ENCODE measurements at places on chromosomes 7 and 10. TPM values are rescaled to one million over a fixed set of nuclear protein-coding genes. Genes with fewer than 3 reads are reported as not detected.

DNA sequence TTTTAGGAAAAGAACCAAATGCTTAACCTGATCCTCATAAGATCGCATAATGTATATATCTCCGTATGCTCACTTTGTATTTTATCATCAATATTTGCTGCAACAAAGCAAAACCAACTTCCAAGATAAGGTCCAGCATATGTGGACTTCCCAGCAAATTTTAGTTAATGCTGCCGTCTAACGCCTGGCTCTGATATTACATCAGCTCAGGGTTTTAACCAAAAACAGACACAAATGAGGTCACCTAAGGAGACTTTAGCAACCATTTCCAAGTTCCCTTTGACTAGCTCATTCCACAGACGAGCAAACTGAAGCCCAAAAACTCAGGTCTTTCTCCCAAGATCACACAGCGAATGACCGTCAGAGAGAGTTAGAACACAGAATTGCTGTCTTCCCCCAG lies 59.4 kb upstream of the UCN3 start:
- H3K27me3 ChIP-seq: no peaks in the 10 kb centered on the region
- H3K27ac ChIP-seq: no peak overlapping the region
- H3K36me3 ChIP-seq: peaks cover 32% of the 10 kb centered on the region
- H3K4me3 ChIP-seq: no peak overlapping the region

DNA sequence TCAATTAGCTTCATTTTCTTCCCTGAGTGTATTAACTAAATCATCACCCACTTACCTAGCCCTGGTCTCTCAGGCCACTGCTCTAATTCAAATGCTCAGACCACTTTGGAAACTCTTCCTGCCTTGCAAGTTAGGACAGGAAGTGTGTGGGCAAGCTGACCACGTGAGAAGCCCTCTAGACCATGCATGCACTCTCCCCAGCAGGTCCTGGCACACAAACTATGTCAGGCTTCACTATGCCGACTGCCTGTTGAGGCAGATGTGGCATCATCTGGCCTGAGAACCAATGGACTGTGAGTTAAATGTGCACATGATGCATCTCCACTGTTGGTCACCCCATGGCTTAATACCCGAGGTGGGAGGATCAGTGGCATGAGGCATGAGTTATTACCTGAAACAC lies 439.6 kb downstream of the GRID1 start:
- no peaks in the 10 kb centered on the region for H3K4me1 ChIP-seq
- H3K27ac ChIP-seq: no peak overlapping the region
- H3K27me3 ChIP-seq: no peaks in the 10 kb centered on the region
- no peaks in the 10 kb centered on the region for H3K36me3 ChIP-seq
- no peak overlapping the region for H3K4me3 ChIP-seq

DNA sequence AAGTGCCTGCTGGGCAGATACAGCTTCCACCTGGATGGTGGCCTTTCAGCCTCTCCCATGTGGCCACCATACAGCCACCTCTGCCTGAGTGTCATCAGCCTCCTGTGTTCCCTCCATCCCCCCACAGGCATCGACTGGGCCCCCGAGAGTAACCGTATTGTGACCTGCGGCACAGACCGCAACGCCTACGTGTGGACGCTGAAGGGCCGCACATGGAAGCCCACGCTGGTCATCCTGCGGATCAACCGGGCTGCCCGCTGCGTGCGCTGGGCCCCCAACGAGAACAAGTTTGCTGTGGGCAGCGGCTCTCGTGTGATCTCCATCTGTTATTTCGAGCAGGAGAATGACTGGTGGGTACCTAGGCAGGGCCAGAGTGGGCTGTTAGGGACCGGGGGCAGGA lies 13.4 kb downstream of the ARPC1B start:
- H3K27me3 ChIP-seq: no peaks in the 10 kb centered on the region
- H3K4me3 ChIP-seq: no peak overlapping the region
- H3K36me3 ChIP-seq: peaks cover 46% of the 10 kb centered on the region
- H3K27ac ChIP-seq: no peak overlapping the region
- DNase-seq: no peak

GRCh38 chr7:3892686-3893085 lies 591.6 kb downstream of the SDK1 start:
- H3K36me3 ChIP-seq: no peaks in the 10 kb centered on the region
- no peak overlapping the region for H3K27ac ChIP-seq
- H3K4me1 ChIP-seq: no peaks in the 10 kb centered on the region
- H3K4me3 ChIP-seq: no peak overlapping the region
- no peak for DNase-seq

Gene CPVL
- not detected for total RNA-seq

Gene ATP6V0E2
- 31.8 TPM for total RNA-seq

DNA sequence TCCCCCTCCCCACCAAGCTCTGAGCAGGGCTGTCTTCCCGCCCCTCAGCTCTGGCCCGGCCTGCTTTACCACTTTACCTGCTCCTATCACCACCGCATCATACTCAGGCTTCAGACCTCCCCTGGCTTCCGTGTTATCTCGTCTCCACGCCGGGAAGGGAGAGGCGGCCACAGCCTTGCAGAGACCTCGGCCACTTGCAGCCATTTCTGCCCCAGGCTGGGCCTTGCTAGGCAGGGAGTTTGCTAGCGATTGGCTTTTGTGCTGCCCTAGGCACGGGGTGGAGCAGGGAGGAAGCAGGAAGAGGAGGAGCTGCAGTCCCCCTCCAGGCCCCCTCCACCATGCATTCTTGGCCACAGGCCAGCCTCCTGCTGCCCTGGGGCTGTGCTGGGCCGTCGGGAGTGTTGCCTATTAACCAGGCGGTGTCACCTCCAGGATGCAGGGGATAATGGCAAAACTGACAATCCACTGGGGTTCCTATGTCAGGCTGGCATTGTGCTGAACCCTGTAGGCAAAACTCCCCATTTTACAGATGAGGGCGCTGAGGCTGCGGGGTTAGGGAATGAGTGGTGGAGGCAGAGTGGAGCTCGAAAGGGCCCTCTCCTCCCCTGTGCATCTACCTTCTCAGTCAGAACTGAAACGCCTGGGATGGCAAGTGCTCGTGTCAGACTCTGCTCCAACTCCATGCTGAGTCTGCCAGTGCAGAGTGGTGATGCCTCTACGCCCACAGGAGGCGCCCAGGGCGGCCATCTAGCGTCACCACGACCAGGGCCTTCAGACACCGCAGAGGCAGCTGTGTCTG lies at the start of gene PYROXD2:
Gene PYROXD2 (minus strand): TSS at position 251 of the 799 bp plus-strand sequence. CDS start 47 bp downstream, at position 204.
- no peaks in the 10 kb centered on the region for H3K27me3 ChIP-seq
- peak; percentile 72 for DNase-seq
- H3K4me3 ChIP-seq: peak within 1 kb of the TSS; percentile 89
- H3K36me3 ChIP-seq: peaks cover 9% of the 10 kb centered on the region
- H3K4me1 ChIP-seq: peaks cover 16% of the 10 kb centered on the region

Gene ACSL5
- 22.1 TPM for total RNA-seq

DNA sequence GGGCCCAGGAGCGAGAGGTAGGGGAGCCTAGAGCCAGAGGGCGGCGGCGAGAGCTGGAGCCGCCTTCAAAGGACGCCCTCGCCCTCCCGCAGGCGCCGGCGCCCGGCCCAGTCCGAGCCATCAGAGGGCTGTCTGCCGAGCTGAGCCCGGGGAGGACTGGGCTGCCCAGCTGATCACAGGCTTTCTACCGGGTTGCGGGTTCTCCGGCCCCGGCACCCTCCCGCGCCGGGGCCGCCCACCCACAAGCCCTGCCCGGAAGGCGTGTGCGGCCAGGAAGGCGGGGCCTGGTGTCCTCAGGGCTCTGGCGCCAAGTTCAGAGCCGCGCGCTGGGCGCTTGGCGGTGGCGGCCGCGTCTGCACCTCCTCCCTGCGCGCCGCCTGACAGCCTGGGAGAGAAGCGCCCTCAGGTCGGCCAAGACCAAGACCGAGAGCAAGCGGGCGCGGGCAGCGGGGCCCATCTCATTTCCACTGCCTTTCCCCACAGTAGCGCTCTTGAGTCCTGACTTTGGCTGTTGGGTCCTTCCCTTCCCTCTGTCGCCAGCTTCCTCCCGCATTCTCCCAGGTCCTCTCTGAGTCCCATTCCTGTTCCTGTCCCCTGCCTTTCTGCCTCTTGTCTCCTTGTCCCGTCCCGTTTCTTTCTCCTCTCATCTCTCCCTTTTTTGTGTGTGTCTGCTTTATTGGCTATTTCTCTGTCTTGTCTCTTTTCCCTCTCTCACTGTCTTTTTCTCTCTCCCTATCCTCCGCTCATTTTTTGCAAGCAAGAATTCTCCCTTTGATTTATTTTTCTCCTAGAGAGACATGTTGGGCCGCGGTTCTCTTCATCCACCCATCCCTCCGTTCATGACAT lies 60.6 kb upstream of the MSMB start:
- peak overlapping the region; percentile 84 for H3K4me3 ChIP-seq
- peaks cover 12% of the 10 kb centered on the region for H3K4me1 ChIP-seq
- peak; percentile 61 for DNase-seq
- no peak overlapping the region for H3K27ac ChIP-seq
- no peaks in the 10 kb centered on the region for H3K36me3 ChIP-seq
- no peaks in the 10 kb centered on the region for H3K27me3 ChIP-seq

GRCh38 chr7:19101472-19101871 lies 16.0 kb downstream of the TWIST1 start:
- DNase-seq: no peak
- H3K27me3 ChIP-seq: peaks cover 31% of the 10 kb centered on the region
- H3K4me3 ChIP-seq: no peak overlapping the region
- H3K4me1 ChIP-seq: no peaks in the 10 kb centered on the region

Gene CALD1
- total RNA-seq: 0.62 TPM

GRCh38 chr10:112967200-112967599 lies 17.2 kb downstream of the TCF7L2 start:
- no peaks in the 10 kb centered on the region for H3K4me1 ChIP-seq
- no peaks in the 10 kb centered on the region for H3K36me3 ChIP-seq
- H3K4me3 ChIP-seq: no peak overlapping the region
- no peak for DNase-seq

Gene MICU1
- 41.9 TPM for total RNA-seq

DNA sequence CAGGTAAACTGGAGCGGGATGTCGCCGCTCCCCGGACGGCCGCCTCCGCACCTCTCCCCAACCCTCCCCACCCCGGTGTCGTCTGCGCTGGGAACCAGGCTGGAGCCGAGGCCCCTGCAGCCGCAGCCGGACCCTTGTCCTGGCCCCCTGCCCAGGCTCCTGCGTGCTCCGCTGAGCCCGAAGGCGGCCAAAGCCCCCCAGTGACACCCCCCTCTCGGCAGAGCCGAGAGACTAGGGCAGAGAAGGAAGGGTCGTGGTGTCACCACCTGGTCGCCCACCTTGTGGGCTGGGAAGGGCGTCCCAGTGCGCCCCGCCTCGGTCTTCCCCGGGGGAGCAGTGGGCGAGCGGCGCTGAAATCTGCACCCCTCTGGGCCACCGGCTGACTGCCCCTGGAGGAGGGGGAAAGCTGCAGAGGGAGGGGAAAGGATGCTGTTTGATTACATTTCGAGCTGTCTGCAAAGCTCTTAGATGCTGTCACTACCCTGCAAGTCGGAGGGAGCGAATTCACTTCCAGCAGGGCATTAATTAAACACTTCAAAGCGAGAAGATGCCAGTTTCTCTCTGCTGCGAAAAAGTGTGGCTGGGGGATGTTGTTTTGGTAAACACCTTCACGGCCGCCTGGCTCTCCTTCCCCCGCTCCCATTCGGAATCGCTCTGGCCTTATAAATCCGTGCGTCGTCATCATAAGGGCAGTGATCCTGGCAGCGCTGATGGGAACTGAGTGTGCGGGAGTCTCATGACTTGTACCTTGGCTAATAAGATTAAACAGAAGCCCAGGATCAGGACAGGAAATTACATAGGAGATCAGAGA lies 622 bp downstream of the DYNC1I1 start:
- no peak overlapping the region for H3K27ac ChIP-seq
- H3K27me3 ChIP-seq: peaks cover 44% of the 10 kb centered on the region
- peaks cover 5% of the 10 kb centered on the region for H3K4me1 ChIP-seq
- no peak overlapping the region for H3K4me3 ChIP-seq
- DNase-seq: no peak

DNA sequence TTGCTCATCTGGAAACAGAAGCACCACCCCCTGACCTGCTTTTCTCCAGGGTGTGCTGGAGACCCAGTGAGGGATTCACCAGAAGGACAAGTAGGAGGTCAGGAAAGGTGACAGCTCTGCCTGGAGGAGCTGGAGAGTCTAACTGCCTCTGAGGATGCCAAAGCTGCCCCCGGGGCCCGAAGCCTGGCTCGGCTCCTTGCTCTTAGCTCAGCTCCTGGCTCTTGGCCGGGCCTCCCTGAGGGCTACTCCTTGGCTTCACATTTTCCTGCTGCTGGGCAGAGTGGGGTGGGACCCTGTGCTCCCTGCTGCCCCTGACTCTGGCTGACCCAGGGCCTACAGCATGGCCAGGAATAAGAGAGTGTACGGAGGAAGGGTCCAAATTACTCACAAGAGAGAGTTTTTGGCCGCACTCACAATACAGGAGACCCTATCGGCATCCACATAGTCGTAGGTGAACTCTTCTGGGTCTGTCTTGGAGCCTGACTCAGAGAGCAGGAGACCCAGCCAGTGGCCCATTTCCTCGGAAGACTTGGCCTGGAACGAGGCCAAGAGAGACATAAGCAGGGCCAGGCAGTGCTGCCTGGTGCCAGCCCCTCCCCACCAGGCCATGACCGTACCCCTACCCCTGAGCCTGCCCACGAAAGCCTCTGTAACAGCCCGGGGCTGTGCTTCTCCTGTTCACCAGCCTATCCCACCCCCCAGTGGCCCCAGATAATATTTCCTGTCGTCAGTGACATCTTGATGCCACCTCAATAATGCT lies 63.1 kb downstream of the VWA2 start:
- H3K27ac ChIP-seq: no peak overlapping the region
- peaks cover 3% of the 10 kb centered on the region for H3K4me1 ChIP-seq
- peaks cover 4% of the 10 kb centered on the region for H3K36me3 ChIP-seq

Gene LRRN3
- 5.4 TPM for total RNA-seq

- H3K27me3 ChIP-seq: peaks cover 57% of the 10 kb centered on the region
- no peaks in the 10 kb centered on the region for H3K36me3 ChIP-seq
- no peak overlapping the region for H3K27ac ChIP-seq
- DNase-seq: no peak
- H3K4me1 ChIP-seq: peaks cover 26% of the 10 kb centered on the region
- peak overlapping the region; percentile 49 for H3K4me3 ChIP-seq
Observed at GRCh38 chr10:23694921-23695824, 256.3 kb downstream of the OTUD1 start.

DNA sequence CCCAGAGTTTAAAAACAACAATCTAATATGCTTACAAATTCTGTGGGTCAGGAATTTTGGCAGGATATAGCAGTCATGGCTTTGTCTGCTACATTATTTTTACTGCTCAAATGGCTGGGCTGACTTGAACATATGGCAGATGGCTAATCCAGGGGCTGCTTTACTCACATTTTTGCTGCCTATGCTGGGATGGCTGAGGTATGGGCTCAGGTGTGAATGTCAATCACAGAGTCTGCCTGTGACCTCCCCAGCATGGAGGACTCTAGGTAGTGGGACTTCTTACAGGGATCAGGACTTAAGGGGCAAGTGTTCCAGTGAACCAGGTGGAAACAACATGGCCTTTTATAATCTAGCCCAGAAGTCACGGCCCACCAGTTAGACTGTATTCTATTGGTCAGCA lies 4.4 kb upstream of the FKBP9 start:
- H3K27me3 ChIP-seq: peaks cover 8% of the 10 kb centered on the region
- no peak for DNase-seq
- H3K36me3 ChIP-seq: no peaks in the 10 kb centered on the region
- peaks cover 2% of the 10 kb centered on the region for H3K4me1 ChIP-seq
- no peak overlapping the region for H3K27ac ChIP-seq

- no peak overlapping the region for H3K4me3 ChIP-seq
- H3K27ac ChIP-seq: no peak overlapping the region
- no peaks in the 10 kb centered on the region for H3K4me1 ChIP-seq
- DNase-seq: no peak
- no peaks in the 10 kb centered on the region for H3K36me3 ChIP-seq
Observed at GRCh38 chr7:147915781-147916180, 674.8 kb upstream of the C7orf33 start.

Data from activated naive CD4-positive, alpha-beta T cell treated with anti-CD3 and anti-CD28 coated beads for 36 hours (primary cell).